Stimulated activated CD4-positive, alpha-beta T cell treated with anti-CD3 and anti-CD28 coated beads, Interleukin-15, amount 100 ng/mL, for 48 hours (primary cell): ENCODE measurements at places on chromosomes 6 and 20.

DNA sequence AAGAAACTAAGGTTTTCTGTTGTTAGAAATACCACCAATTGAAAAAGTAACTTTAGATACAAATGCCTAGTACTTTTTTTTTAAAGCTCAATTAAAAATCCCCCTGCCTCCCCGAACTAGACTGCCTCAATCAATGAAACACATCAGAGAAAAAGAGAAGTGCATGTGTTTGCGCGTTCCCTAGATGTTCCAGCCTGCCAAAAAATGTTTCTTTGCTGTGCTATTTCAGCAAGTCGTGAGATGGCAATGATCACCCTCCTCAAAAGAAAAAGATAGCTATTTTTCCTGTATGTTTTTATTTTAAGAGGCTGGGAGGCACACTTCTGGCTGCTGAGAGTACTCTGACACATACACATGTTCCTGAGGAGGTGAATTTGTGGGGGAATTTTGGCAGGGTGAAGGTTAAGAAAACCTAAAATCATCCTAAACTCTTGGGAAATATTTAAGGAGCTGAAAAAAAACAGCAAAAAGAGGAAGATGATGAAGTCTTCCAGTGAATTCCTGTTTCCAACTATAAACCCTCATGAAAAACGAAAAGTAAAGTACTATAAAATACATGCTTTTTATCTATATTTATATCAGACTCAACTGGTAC is 114.8 kb downstream of the HIVEP2 start:
- DNase-seq: no peak

GRCh38 chr20:6348908-6349307 is 226.1 kb upstream of the FERMT1 start:
- DNase-seq: no peak

DNA sequence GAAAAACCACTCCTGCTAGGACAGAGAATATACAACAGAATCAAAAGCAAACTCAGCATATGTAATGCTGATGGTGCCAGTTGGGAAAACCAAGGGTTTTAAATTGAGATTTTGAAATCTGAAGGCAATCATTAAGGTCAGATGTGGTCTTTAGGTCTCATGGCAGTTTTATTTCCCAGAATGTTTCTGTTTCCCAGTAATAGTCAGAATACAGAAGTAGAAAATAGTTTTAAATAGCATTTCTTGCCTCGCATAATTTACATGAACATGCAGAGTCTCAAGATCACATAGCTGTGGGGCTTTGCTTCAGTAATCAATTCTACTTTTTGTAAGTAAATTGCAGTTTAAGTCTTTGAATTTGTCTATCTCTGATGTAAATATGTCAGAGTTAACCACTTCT is 58.1 kb downstream of the RNF144B start:
- DNase-seq: no peak

DNA sequence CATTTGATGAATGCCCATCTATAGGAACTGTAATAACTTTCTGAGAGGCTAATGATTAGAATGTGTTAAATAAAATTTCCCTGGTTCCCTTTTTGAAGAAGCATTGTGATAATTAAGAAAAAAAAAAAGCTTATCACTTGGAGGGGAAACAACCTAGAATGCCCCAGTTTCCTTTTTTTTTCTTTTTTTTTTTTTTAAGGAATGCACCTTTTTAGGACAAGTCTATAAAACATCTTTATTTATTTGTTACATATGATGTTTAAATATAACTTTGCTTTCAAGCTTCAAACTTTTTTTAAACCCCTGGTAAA is 7.3 kb upstream of the MRPS10 start:
- no peak for DNase-seq

DNA sequence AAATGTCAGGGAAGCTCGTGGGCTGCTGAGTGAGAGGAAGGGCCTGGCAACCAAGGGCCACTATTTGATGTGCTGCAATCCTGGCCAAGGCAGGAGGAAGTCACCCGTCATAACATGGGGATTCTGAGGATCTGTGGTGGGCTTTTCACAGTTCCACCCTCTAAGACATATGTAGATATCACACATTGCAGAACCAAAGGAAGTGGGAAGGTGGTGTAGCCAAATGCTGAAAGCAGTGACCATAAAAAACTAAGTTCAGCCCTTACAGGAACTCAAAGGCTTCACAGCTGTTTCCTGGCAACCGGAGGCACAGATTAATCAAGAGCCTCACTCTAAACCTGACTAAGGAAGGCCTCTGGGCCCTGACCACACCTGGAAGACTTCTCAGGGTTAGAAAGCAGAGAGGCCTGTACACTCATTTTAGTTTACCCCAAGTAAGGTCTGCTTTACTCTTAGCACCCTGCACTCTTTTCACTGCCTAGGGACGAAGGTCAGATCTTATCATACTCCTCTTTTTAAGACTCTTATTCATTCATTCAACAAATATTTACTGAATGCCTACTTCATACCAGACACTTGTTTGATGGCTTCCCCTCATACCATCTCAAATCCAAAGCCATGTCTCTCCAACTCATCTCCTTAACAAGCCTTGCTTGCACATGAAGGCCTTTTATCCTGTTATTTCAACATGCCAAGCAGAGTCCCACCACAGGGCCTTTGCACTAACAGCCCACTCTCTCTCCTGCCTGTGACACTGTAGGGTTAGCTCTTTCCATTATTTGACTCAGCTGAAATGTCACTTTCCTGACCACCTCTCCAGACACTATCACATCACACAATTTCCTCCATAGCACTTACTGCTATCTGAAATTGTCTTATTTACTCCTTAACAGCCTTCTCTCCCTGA is 2.6 kb downstream of the UBE2V1 start:
- DNase-seq: no peak

GRCh38 chr6:47414423-47415167 is 63.0 kb upstream of the CD2AP start:
- no peak for DNase-seq

GRCh38 chr20:54118220-54119001 is 48.0 kb upstream of the BCAS1 start:
- DNase-seq: no peak

GRCh38 chr6:105193647-105194046 is 13.8 kb upstream of the POPDC3 start:
- DNase-seq: no peak
